Activated naive CD4-positive, alpha-beta T cell treated with anti-CD3 and anti-CD28 coated beads for 36 hours (primary cell): ENCODE measurements at places on chromosomes 5 and 9. TPM values are rescaled to one million over a fixed set of nuclear protein-coding genes. Genes with fewer than 3 reads are reported as not detected.

DNA sequence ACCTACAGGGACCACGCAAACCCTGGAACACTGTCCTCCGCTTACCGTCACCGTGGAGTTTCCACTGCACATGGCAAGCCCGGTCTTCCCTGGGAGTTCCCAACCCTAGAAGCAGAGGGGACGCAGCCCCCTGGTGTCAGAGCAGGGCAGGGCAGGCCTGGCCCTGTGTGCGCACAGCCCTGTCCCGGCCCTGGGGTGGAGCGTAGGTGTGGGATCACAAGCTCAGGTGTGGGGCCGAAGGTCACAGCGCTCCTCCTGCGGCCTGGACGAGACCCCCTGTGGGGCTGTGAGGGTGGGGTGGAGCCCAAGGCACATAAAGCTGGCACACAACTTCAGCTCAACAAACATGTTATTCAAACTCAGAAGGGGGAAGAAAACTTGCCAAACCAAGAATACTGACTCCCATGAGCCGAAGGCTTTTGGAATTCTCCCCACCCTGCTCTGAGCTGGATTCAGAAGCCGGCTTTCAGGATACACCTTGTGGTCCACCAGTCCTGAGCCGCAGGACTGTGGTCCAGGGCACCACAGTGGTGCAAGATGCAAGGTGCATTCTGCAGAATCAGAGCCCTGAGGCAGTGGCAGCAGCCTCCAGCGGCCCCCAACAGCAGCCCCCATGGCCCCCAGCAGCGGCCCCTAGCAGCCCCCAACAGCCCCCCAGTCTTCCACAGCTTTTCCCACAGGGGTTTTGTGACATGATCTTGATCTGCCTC is 11.8 kb upstream of the EXOC3 start:
- DNase-seq, result peak; percentile 60

Gene RBM27
- 18.3 TPM for total RNA-seq

DNA sequence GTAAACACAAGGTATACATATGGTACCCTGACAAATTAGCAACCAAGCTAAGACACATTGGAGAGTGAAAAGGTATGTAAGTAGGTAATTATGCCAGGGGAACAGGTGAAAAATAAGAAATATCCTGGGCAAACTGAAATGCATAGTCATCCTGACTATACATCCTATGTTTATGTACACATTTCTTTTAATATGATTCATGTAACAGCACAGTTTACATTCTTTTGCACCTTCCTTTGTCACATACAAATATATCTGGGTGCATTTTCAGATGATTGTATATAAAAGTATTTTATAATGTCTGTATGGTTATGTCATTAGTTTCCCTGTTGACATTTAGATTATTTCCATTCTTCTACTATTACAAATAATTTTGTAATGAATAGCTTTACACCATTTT is 1146.9 kb downstream of the EFNA5 start:
- no peak for DNase-seq

DNA sequence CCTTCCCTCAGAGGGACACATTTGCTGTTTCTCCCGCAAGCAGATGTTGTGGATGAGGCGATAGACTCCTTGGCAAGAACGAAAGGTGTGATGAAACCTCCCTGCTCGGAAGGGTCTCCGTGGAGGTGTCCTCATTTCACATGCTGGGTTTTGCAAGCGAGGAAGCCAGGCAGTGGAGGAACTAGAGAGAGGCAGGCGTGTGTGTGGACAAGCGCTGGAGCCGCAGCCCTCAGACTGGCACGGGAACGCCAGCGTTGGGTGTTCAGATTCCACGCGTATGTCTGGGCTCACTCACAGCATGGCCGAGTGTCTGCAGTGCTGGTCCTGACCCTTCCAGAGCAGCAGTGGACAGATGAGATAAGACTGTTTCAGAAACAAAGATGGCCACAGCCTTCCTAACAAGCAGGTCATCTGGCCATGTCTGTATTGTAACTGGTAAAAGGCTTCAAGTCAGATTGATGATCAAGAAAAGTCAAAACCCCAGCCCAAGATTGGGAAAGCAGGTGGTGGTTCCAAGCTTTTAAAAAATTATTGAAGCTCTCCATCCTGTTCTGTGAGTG is 35.0 kb upstream of the NCS1 start:
- no peak for DNase-seq

Gene IFNK
- not detected for total RNA-seq

GRCh38 chr9:119157196-119157595 is 212.0 kb downstream of the BRINP1 start:
- DNase-seq, result no peak

DNA sequence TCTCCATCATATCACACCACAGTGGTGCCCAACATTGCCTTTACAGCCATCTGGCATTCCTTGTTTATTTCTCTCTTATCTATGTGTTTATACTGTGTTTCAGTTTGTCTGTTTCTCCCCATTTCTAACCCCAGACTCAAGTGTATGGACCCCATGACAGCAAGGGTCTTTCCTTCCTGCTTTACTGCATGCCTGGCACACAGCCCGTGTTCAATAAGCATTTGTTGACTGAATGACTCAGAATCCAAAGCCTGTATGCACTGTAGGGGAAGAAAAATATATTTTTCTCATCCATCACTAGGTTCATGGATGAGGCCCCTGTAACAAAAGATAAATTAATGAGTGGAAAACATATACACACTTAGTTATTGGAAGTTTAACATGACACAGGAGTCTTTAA is 190.8 kb upstream of the SEMA6A start:
- no peak for DNase-seq

DNA sequence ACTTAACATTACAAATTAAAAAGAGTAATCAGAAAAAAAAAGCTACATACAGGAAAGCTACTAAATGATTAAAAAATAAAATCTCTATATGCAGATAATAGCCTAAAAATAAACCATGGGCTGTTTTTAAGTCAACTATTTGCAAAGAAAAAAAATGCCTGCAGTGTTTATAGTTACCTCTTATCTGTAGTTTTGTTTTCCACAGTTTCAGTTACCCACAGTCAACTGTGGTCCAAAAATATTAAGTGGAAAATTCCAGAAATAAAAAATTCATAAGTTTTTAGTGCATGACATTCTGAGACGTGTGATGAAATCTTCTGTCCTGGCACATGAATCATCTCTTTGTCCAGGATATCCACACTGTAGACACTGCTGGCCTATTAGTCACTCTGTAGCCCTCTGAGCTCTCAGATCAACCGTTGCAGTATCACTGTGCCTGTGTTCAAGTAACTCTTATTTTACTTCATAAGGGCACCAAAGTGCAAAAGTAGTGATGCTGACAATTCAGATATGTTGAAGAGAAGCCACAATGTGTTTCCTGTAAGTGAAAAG is 59.2 kb downstream of the PRELID2 start:
- DNase-seq, result no peak

DNA sequence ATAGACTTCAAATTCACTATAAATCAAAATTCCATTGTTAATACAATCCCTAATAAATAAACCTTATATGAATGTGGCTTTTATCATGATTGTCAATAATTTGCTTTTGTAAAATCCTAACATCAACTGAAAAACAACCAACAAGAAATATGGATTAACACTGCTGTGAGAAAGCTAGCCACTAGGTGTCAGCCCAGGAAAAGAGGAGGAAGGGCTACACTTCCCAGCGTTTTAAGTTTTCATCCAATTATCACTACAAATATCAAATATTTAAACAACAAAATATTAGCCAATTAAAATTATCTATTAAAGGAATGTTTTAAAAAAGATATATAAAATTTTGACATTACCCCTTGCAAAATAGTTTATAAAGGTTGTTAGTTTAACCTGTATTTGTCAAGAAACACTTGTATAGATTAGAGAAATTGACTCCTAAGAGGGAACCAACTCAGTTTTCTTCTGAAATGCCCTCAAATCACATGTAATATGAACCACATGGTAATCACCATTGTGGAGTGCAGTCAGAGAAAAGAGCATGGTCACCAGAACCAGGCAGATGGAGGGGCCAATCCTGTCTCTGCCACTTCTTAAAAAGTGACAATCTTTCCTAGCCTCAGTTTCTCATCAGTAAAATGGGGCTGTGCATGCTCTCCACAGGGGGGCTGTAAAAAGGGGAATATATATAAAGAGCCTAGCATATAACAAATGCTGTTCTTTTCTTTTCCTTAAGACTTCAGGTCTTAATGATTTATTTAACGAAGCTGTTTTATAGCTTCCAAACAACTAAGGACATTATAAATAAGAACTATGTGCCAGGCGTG is 188.2 kb downstream of the CRB2 start:
- DNase-seq, result peak; percentile 44

DNA sequence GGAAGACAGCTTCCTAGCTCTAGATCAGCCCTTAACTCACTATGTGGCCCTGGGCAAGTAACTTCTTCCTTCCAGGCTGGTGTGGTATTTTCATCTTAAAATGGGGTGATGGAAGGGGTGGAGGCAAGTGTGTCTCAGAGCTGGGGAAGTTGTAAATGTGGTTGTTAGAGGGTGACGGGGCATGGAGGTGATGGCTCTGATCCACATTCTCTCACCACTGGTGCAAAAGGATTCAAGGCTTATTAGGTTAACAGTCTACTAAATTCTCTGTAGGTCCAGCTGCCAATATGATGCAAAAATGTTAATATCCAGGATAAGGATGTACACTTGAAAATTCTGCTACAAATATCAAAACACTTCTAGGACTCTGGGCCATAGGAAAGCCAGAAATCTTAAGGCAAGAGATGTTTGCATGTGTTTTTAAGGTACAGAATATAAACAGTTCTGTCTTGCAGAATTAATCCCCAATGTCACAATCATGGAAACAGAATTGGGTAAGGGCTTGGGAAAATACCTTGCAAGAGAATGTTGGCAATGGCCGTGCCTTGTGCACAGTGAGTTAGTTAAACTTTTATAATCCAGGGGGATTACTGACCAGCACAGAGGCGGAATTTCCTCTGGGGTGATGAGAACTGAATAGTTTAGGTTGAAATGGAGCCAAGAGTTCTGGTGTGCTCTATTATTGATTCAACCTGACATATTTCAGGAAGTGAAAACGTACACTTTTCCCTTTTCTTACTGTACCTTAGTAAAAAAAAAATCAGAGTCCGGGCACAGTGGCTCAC is 19.8 kb downstream of the TNFSF15 start:
- DNase-seq, result no peak

- no peak for DNase-seq
Observed at GRCh38 chr9:92185096-92185495, 69.9 kb upstream of the SPTLC1 start.
